Epithelial cell of proximal tubule (primary cell): ENCODE measurements at places on chromosomes 12 and 14. TPM values are rescaled to one million over a fixed set of nuclear protein-coding genes. Genes with fewer than 3 reads are reported as not detected.

- no peak for DNase-seq
Observed at GRCh38 chr14:75630695-75631452, 29.8 kb downstream of the ERG28 start.

GRCh38 chr12:56411781-56412639 is 37.2 kb downstream of the TIMELESS start:
- no peak for DNase-seq

- DNase-seq = no peak
Observed at GRCh38 chr12:44976246-44976645, 74.7 kb downstream of the DBX2 start.

- DNase-seq = no peak
Observed at GRCh38 chr14:83312511-83312910, 1778.9 kb upstream of the SEL1L start.

DNA sequence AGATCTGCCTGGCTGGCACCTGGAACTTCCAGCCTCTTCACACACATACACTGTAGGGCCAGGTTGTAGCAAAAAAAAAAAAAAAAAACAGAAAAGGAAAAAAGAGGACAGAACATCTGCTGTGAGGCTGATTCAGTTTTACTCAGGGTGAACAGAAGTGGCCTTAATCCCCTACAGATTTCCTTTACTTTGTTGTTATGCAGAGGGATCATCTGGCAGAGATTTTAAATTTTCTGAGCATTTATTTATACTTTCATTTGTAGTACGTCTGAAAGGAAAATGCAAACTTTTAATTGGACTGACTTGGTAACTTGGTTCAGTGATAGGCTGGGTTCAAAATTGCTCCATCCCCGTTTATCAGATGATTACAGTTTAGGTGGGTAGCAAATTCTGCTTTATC is 50.8 kb upstream of the PRICKLE1 start:
- DNase-seq = no peak

DNA sequence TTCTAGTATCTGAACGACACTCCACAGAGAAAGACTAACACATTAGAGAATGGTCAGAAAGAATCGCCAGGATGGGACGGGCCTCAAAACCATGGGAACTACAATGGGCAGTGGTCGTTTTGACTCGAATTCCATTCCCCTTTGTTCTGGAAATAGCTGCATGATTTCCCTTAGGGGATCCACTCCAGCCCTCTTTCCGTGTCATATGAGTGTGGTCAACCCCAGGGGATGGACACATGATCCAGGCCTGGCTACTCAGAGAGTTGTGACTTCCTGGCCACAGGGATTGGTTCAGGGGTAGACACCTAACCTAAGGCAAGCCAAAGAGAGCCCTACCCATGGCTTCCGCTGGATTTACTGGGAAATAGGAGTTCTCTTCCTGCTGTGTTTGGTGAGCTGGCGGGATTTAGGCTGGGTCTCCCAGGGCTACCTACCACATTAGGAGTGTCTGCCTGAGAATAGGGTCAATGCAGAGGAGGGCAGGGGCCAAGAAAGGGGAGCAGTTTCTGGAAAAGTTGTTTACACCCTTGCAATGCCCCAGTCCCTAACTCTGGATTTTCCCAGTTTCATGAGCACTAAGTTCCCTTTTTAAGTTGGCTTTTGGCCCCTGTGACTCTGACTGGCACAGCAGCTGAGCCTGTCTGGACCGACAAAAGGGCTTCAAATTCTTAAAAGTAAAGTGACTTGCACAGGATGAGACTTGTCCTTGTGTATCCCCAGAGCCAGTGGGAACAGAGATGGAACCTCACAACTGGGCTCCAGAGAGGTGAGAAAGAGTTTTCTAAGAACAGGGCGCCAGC is 28.1 kb upstream of the GPATCH2L start:
- DNase-seq = no peak

CDCA3 gene
- total RNA-seq = 85.0 and 97.4 TPM in 2 replicates

- DNase-seq = no peak
Observed at GRCh38 chr12:29299633-29300032, 81.3 kb downstream of the ERGIC2 start.

DNA sequence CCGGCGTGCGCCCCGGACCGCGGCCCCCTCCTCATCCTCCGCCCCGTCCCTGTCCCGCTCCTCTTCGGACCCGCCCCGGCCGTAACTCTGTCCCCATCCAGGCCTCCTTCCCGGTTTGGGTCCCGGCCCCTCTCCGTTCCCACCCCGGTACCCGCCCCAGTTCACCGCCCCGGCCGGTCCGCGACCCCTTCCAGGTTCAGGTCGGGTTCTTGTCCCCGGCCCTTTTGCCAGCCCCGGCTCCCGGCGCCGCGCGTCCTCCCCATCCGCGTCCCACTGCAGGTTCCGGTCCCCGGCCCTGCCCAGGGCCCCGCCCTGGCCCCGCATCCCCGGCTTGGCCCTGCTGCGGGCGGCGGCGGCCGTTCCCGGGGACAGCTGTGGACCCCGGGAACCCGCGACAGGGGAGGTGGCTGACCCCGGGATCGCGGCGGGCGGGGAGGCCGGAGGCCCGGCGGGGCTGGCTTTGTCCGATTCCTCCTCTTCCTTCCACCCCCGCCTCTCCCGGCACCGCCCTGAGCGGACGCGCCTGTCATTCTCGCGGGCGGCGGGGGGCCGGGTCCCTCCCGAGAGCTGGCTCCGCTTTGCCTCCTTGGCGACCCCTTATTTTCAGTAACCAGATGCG is 601 bp downstream of the KLC1 start:
- DNase-seq = no peak

- no peak for DNase-seq
Observed at GRCh38 chr14:37889087-37889486, 293.7 kb downstream of the TTC6 start.

RAD51AP1 gene
- 36.8 and 62.7 TPM in 2 replicates for total RNA-seq

DNA sequence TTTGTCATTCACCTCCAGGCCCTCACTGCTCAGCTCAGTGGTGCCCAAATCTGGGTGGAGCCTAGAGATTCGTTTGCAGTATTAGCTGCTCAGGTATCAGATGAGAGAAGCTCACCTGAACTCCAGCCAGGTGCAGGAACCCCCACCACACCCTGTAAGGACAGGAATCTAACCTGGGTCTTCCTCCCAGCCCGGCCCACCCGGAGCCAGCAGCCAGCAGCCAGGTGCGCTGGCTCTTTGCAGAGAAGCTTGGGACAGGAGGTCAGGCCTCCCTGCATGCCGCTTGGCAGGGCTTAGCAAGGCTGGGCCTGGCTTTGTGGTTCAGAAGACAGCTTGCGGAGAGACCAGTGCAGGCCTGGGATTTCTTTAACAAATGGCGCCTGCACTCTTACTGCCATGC is 125.6 kb upstream of the MYL2 start:
- DNase-seq = no peak

- DNase-seq = no peak
Observed at GRCh38 chr12:55932551-55932910, 1.6 kb downstream of the DGKA start.

NEUROD4 gene
- total RNA-seq = not detected in 2 replicates

- no peak for DNase-seq
Observed at GRCh38 chr12:111271674-111272418, 97.0 kb downstream of the PHETA1 start.

DNA sequence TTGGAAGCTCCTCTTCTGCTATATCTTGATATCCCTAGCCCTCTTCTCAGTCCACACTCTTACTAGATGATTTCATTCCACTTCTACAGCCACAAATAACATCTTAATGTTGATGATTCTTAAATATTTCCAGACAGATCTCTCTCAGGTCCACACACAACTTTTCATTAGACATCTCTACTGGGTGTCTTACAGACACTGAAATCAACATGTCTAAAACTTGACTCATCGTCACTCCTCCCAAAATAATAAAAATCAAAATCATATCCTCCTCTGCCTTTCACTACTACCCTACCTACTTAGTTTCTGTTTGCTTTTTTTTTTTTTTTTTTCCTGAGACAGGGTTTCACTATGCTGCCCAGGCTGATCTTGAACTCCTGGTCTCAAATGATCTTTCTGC is 11.9 kb downstream of the PRDM4 start:
- no peak for DNase-seq

DNA sequence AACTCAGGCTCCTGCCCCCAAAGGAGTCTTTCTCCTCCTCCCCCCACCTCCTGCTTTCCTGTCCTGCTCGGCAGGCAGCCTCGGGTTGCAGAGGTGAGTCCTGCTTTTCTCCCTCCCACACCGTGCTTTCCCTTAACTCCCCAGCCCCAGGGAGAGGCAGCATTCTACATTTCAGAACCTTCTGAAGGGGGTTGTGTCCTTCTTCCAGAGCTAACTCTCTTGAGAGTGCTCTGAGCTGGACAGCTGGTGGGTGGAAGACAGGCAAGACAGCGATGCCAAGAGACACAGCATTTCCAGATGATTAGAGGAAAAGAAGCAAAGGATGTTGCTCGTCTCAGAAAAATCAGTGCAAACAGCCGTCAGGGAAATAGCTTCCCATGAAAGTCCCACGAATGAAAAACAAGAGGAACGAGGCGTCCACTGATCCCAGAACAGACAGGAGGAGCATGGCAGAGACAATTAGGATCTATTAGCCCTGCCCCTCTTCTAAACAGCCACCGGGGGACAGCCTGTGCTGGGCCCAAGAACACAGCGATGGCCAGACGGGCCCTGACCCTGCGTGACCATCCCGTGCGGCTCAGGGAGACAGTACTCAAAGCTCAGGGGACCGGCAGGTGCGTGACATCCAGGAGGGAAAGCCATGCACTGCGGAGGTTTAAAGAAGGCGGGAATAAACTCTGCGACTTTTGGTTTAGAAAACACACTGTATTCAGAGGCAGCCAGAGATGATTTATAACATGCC is 216.5 kb upstream of the RTL1 start:
- no peak for DNase-seq

- DNase-seq = peak; percentile 31
Observed at GRCh38 chr12:51083126-51083833, at the start of gene CSRNP2. Gene CSRNP2, minus strand, starts transcription at chr12:51083596. Its CDS starts 7,035 bp downstream, at chr12:51076561.

DNA sequence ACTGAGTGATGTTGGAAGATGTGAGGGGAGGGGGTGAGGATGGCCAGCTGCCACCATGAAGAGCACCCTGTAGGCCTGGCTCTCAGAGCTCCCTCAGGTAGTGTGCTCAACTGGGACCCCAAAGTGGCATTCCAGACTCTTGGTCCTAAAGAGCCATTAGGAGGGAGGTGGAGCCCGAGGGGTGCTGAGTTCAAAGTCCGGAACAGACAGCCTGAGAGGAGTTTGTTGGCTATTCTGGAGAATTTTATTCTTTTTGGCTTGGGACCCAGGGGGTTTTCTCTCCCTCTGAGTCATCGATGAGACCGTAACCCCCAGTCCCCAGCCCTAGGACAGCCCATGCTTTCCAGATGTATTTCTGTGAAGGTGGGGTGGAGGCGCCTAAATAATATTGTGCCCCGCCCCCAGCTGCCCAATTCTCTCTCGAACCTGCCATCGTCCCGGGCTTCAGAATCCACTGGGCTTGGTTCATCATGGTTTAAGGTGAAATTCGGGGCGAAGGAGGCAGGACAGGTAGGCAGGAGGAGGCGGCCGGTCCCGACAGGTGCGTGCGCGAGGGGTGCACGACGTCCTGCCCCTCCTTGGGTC is 690 bp upstream of the RBP5 start:
- no peak for DNase-seq
